ENCODE measurements at places on chromosomes 2 and 18.
A peak's percentile ranks its signal among the peaks of the same experiment; 100 is the strongest.

GRCh38 chr2:85584857-85585780 is 888 bp downstream of the VAMP5 start:
- no peak for DNase-seq

- no peak for DNase-seq
Observed at GRCh38 chr2:129876541-129876940, 102.9 kb upstream of the RAB6C start.

GRCh38 chr2:43073401-43073825 is 153.0 kb downstream of the ZFP36L2 start:
- no peak for DNase-seq

GRCh38 chr2:217048730-217049129 is 188.9 kb upstream of the TNP1 start:
- DNase-seq, result no peak

DNA sequence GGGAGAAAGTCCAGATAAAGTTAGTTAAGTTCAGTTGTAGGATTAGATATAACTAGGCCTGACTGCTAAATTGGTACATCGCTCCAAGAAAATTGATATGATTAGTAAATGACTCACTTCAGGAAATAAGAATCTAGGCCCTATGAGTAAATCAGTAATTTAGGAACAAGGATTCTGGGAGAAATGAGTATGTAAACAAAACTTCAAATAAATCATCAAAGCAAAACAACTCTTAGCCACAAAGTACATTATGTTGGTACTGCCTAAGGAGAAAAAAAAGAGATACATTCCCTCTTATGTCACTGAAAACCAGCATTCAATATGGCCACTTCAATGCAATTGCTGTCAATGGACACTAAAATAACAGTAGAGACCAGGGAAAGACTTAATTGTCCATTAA is 529.1 kb downstream of the ZNF804A start:
- DNase-seq, result no peak

GRCh38 chr2:190829642-190830041 is 51.0 kb upstream of the GLS start:
- no peak for DNase-seq

- no peak for DNase-seq
Observed at GRCh38 chr2:85472261-85472660, 53.7 kb downstream of the SH2D6 start.

DNA sequence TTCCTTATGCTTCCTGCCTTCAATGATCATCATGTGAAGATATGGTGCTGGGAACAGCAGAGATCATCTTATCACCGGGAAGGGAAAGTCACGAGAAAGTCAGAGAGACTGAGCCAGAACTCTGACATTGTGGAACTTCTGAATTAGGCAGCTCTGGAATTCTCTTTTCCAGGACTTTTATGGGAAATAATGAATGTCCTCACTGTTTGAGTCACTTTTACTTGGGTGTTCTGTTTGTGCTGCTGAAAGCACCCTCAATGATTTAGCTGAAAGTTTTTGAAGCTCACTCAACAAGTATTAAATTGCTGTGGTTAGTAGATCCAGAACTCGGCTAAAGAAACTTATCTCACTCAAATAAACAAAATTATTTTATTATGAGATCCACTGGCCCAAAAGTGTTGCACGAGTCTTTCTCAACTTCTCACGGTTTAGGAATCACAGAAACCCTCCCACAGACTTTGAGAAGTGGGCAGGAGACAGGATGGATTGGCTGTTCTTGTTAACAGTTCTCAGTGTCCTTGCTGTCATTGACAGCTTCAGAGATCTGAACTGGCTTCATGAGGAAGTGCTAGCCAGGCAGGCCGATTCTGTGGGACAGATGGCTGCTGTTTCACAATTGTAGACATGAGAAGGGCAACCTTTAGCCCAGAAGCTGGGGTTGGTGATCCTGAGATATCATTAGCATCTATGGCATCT is 26.4 kb upstream of the ATRAID start:
- no peak for DNase-seq

DNA sequence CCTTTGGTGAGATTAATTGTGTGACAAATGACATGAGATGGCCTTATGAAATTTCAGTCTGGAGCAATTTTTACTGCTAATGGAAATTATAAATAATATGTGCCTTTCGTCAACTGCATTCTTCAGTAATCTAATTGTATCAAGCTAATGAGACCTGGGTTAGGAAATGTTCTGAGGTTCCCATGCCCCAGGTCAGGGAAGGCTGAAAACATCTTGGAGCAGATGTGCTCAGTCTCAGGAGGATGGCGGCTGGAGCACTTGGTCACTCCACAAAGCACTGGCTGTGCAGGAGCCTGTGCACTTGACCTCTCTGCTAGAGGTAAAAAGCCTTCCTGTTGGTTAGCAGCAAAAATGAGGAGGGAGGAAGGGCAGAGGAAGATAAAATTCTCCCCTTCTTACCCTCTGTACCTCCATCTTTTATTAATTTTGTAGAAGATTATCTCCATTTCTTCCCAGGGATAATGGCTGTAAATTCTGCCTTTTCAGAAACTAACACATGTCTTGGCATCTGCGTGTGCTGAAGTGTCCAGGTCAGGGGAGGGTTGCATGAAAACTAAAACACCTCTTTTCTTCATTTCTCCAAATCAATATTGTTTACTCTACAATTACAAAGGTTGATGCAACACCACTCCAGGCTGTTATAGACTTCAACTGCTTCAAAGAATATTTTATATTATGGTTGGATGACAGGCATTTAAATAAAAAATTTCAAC is 1606.4 kb upstream of the ACVR2A start:
- DNase-seq, result no peak

GRCh38 chr2:23375448-23375847 is 9.5 kb upstream of the KLHL29 start:
- no peak for DNase-seq

- no peak for DNase-seq
Observed at GRCh38 chr18:58455314-58456188, 173.3 kb downstream of the ALPK2 start.

- no peak for DNase-seq
Observed at GRCh38 chr18:46338205-46338604, 234.0 kb downstream of the HAUS1 start.

DNA sequence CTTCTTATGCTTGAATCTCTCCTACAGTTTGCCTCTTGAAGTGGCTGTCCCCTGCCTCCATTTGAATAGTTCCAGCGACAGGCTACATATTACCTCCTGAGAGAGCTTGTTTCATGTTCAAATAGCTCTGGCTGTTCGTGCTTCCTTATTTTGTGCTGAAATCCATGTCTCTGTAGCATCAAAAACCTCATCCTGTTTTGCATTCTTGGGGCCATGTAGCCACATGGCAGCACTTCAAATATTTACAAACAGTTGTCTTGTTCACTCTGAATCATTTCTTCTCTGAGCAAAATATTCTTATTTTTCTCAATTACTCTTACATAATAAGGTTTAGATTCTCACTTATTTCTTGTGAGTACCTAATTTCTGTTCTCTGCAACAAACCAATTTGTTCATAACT is 1243.1 kb upstream of the NXPH2 start:
- DNase-seq, result no peak

DNA sequence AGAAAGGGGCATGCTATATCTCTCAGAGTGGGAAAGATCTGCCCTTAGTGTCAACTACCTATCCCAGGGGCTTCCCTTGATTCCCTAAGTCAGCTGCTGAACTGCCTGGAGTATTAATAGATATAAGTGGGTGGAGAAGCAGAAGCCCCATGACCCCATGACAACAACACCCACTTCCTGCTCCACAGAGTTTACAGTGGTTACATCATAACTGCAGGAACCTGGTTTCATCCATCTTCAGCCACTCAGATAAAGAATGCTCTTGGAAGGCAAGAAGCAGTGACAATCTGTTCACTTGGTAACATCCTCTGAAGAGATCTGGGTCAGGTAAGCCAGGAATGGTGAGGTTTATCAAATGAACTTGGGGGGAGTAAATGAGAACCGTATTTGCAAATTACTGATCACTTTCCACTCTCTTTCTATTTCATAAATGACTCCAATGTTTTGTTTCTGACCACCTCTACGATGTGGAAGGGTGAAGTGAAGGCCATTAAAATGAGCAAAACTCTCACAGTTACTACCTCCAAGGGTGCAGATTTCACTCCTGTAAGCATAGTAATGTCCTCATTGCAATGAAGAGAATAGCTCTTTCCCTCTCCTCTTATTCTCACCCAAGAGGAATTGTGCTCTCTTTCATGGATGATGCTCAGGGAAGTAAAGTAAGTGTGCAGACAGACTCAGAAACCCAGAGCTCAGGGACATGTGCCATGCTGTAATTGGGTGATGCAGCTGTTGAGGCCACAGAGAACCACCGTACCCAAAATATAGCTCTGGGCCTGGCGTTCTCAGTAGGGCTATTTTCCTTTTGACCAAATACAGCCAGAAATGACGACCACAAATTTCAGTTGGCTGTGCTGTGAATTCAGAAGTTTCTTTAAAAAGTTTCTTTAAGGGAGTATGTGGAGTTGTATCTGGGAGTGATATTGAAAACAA is 192.8 kb upstream of the APCDD1 start:
- DNase-seq, result no peak

DNA sequence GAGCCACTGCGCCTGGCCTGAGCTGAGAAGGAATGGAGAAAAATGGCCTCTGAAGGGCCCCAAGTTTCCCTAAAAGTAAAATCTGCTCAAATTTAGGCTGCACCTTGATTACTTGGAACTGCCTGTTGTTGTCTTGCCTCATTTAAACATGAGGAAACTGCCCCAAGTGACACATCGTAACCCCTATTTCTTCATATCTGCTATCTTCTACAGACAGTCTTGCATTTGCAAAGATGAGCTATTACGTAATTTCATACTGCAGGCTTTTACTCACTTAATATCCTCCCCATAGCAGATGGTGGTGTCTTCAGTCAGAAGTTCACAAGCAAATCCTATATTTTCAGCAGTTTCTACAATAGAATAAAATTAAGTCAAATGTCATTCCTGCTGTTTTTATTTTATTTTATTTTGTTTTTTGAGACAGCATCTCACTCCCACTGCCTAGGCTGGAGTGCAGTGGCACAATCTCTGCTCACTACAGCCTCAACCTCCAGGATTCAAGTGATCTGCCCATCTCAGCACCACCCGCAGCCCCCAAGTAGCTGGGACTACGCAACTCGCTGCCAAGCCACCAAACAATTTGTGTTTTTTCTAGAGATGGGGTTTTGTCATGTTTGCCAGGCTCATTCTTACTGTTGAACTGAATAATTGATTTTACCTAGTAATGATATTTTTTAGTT is 45.3 kb upstream of the NARS1 start:
- DNase-seq, result no peak

- peak; percentile 56 for DNase-seq
Observed at GRCh38 chr2:204691911-204692510, 146.7 kb downstream of the PARD3B start.

DNA sequence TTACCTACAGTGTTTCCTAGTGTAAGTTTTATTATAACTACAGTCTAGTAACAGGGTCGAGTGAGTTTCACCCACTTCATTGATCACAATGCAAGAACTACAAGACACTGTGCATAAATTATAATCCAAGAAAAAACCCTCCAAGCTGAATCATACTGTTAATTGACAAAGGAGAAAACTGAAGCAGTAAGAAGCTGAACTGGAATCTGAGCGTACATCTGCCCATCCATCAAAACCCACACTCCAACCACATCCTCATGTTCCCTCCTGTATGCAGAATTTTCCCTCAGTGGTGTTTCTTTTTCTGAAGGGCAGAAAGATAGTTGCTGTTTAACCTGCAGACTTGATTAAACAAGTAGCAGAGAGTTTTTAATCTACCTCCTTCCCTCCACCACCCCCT is 49.5 kb upstream of the KIDINS220 start:
- no peak for DNase-seq

GRCh38 chr2:109204412-109204811 is 75.4 kb downstream of the SH3RF3 start:
- no peak for DNase-seq

GRCh38 chr18:5995626-5996025 is 100.3 kb upstream of the TMEM200C start:
- no peak for DNase-seq

GRCh38 chr2:231308631-231309428 is 86.7 kb upstream of the B3GNT7 start:
- DNase-seq, result no peak

DNA sequence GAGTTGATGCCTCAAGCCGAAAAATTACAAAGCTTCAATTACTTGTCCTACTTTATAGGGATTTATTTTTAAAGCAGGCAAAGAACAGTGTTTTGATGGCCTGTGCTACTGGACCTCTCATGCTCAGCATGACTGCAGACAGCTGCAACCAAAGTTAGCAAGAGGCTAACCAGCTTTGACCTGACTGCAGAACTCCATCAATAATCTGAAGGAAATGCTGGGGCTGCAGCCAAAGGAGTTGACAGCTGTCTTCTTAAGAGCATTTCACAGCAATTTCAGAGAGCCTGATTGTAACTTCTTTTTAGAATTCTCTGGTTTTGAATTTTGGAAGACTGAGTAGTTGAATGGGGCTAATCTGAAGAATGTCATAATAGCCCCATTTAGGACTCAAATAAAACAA is 46.5 kb upstream of the SESTD1 start:
- peak; percentile 39 for DNase-seq
